Omental fat pad (tissue), 4 donors: ENCODE measurements at places on chromosomes 12 and 14. TPM values are rescaled to one million over a fixed set of nuclear protein-coding genes. Genes with fewer than 3 reads are reported as not detected.

DNA sequence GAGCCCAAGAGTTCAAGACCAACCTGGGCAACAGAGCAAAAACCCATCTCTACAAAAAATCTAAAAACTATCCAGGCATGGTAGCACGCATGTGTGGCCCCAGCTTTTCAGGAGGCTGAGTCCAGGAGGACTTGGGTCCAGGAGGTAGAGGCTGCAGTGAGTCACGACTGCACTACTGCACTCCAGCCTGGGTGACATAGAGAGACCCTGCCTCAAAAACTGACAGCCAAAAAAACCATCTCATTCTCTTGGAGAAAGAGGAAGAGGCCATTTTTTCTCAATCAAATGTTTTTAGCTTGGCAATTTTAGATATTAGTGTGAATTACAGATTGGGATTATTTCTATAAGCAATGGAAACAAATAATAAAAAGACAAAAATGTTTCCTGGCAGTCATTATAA lies 38.2 kb downstream of the ZFC3H1 start:
- no peak for DNase-seq

- no peak for DNase-seq
These were observed 221.3 kb downstream of the SLC6A15 start for GRCh38 chr12:84691266-84691665.

DNA sequence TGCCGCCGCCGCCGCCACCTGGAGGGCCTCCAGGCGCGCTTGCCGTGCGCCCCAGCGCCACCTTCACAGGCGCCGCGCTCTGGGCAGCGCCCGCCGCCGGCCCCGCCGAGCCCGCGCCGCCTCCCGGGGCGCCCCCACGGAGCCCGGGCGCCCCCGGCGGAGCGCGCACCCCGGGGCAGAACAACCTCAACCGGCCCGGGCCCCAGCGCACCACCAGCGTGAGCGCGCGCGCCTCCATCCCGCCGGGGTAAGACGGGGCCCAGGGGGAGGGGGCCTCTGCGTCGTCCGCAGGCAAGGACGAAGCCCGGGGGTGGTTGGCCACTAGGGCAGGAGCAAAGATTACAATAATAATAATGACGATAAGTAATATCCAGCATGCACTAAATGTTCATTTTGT lies 21.3 kb downstream of the DTX1 start:
- DNase-seq = no peak

GRCh38 chr12:89180496-89180895 lies 171.8 kb downstream of the DUSP6 start:
- no peak for DNase-seq

- no peak for DNase-seq
These were observed 62.0 kb downstream of the NDUFA12 start for GRCh38 chr12:94941440-94941862.

DNA sequence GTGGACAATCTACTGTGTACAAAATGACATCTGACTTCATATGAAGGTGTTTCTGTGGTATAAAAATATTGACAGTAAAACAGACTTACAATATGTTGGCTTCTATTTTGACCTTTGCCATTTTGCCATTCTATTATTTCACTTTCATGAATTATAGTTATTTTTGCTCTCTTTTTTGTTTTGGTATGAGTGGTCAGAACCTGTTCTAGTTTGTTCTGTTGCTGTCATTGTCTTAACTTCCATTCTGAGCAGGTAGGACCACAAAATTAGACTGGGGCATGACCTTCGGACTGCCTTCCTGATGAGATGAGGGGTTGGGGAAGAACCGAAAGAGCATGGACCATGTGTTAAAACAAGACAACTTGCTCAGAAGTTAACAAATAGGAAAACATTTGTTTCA lies 36.5 kb upstream of the IFNG-AS1 start:
- no peak for DNase-seq

GRCh38 chr12:133236556-133236955 lies 879 bp upstream of the ANHX start:
- no peak for DNase-seq

Gene NDRG2
- 190 TPM for total RNA-seq

Gene CABP1
- 2.8 TPM for total RNA-seq

Gene WBP11
- total RNA-seq = 29.7 TPM

Gene CCND2
- 107 TPM for total RNA-seq
